ENCODE measurements at places on chromosomes 11 and 22.

DNA sequence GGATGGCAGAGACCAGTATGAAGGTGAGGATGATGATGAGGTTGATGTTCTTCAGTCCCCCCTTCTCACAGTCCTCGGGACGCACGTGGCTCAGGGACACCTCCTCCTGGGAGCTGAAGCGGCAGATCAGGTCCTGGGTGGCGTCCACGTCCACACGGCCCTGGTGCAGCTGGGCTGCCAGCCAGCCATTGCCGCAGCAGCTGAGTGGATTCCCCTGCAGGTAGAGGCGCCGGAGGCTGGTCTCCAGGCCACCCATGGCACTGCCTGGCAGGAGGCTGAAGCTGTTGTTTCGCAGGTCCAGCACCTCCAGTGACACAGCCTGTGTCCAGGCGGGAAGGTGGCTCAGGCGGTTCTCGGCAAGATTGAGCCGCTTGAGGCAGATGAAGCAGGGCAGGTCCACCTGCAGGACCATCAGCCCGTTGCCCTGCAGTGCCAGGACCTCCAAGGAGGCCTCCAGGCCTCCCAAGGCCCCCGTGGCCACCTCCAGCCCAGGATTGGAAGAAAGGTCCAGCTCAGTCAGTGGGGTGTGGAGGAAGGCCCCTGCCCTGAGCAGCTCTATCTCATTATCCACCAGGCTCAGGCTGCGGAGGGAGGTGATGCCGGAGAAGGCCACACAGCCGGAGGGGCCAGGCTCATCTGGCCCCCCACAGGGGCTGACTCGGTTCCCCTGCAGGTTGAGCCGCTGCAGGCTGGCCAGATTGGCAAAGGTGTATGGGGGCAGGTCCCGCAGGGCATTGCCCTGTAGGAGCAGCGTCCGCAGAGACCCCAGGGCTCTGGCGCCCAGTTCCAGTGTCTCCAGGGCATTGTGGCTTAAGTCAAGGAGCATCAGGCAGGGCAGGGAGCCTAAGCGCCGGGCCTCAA is 10.6 kb downstream of the LRRC32 start:
- no peak for DNase-seq

- no peak for DNase-seq
Measured at GRCh38 chr11:1650918-1651262, 21.3 kb downstream of the KRTAP5-5 start.

DNA sequence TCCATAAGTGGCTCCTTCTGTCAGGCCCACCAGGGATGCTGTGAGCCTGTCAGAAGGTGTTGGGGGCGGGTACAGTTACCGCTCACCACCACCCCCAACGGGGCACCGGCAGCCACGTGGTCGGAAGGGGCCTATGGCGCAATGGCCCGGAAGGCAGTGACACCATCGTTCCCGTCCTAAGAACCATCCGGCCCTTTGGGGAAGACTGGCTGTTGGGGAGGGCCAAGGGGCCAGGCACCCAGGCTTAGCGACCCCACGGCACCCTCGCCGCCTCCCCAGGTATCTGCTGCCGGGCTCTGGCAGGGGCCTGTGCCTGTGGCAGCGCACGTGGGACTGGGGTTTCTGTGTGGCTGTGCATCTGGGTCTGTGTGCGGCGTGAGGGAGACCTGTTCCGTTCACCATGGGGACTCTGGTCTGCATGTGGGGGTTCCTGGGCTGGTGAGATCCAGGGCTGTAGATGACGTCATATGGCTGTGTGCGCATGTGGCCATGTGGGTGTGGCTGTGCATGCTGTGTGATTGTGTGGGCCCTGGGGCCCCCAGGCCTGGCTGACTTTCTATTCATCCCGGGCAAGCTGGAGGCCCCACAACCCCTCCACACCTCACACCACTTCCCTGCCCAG is 717 bp downstream of the OSM start:
- DNase-seq = no peak

- DNase-seq = no peak
Measured at GRCh38 chr11:18727479-18728236, 1.7 kb upstream of the IGSF22 start.

DNA sequence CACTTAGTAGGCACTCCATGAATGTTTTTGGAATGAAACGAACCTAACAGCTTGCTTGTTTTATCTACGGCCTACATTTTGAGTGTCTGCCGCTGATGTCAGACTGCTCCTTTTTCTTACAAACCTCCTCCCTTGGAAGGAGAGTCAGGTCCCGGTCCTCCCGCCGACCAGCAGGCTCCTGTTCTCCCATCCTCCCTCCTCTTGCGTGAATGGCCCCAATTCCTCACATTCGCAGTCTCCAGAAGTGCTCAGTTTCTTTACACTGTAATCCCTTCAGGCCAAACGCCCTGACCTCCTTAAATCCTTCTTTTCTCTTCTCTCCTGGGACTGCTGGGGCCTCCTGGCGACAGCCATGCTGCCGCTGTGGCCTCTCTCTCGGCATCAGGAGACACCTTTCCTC is 82.6 kb upstream of the CSNK2A3 start:
- DNase-seq = no peak

DNA sequence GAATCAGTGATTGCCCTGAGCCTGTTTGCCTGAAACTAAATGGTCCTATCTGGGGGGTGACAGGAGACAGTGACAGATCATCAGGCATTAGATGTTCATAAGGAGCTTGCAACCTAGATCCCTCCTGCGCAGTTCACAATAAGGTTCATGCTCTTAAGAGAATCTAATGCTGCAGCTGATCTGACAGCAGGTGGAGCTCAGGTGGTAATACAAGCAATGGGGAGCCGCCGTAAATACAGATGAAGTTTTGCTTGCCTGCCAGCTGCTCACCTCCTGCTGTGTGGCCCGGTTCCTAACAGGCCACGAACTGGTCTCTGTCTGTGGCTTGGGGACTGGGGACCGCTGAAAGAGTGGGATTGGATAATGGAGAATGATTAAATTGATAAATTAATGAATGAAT is 14.0 kb downstream of the NOX4 start:
- no peak for DNase-seq

- peak; percentile 80 for DNase-seq
Measured at GRCh38 chr22:36156515-36157419, 3.8 kb downstream of the APOL3 start.

DNA sequence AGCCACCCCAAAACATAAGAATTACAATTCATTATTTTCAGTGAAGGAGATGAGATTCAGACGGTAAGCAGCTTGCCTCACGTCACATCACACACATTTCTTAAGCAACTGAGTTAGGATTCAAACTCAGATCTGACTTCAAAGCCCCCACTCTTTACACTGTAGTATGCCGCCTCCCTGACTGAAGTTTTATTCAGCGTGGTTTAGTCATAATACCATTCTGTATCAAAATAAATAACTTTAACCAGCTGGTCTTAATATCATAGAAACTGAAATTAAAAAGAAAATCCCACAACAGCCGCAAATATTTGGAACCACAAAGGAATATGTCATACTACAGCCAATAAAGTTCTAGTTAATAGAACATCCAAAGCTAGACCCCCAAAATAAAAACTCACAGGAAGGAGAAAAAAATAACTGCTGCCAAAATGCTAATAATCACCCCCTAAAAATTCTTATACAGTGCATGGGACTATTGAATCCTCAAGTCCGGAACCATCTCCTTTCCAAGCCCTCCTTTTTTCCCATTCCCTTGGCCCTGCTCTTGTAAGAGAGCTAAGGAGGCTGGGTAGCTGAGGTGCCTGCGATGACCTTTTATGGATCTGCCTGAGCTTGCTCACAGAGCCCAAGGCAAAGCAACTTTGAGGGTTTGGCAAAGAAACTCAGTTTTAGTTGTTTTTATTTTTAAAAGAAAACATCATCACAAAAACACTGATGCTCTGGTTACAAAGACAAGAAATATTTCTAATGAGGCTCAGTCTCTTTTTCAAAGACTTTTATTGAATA is 334.5 kb downstream of the TTC28 start:
- DNase-seq = no peak

DNA sequence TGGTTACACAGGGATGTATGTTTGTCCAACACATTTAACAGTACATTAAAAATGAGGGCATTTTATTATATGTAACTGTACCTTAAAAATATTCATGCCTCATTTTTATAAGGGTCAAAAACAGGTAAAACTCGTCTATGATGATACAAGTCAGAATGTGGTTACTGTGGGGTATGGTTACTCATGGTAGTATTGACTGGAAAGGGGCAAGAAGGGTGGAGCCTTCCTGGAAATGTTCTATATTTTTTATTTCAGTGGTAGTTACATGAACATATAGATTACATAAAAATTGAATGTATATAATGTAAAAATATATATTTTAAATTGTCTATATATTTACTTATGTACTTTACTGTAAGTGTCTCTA is 99.8 kb downstream of the STIM1 start:
- DNase-seq = no peak

DNA sequence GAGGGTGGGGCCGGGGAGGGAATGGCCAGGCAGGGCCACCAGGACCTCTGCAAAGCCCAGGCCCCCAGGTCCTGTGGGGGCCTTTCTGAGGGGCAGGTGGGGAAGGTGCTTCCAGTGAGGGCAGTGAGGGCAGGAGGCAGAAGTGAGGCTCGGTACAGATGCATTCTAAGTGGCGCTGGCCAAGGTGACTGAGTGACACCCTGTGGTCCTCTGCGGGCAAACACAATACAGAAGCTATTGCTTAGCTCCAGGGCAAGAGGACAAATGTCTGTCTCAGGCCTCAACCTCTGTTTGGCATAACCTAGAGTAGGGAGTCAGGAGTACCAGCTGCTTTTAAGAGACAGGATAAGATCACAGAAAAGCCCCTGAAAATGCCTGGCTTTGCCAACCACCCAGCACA is 31.3 kb downstream of the B3GAT1 start:
- no peak for DNase-seq

- no peak for DNase-seq
Measured at GRCh38 chr11:28529046-28529445, 420.9 kb downstream of the METTL15 start.

DNA sequence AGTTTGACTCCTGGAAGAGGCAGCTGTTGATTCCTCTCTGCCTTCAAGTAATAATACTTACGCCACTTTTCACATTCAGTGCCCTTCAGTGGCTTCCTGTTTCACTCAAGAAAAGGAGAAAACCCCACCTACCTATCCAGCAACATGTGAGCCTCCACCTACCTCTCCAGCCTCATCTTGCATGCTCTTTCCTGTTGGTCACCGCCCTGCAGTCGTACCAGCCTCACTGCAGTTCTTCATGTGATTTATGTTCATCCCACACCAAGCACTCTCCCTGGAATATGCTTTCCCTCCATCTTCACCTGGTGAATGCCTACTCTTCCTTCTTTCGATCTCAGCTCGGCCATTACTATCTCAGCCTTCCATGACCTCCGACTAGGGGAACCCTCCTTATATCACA is 21.8 kb upstream of the YWHAH start:
- no peak for DNase-seq

DNA sequence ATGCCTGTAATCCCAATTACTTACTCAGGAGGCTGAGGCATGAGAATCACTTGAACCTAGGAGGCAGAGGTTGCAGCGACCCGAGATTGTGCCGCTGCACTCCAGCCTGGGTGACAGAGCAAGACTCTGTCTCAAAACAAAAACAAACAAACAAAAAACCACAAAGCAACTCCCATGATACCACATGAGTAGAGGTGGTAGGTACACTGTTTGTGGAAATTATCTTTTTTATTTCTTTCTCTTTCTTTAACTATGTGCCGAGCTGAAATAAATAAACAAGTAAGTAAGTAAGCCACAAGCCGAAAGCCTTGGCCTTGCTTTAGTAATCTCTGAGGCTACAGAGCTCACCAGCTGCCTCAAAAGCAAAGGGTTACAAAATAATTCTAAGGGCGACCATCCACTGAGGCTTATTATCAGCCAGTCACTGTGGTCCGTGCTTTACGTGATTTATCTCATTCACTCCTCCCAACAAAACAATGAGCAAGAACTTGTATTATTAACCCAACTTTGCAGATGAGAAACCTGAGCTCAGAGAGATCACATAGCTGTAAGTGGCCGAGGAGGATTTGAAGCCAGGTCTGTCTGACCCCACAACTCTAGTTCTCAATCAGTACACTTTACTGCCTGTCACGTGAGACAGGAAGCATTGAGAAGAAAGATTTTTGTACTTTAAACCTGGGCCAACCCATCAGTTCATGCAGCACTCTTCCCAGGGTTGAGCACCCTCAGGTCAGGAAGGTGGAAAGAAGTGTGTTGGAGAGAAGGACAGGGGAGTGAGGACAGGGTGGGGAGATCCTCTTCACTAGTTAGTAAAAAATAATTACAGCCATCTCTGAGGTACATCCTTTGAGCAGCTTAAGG is 69.8 kb upstream of the MTMR2 start:
- no peak for DNase-seq

DNA sequence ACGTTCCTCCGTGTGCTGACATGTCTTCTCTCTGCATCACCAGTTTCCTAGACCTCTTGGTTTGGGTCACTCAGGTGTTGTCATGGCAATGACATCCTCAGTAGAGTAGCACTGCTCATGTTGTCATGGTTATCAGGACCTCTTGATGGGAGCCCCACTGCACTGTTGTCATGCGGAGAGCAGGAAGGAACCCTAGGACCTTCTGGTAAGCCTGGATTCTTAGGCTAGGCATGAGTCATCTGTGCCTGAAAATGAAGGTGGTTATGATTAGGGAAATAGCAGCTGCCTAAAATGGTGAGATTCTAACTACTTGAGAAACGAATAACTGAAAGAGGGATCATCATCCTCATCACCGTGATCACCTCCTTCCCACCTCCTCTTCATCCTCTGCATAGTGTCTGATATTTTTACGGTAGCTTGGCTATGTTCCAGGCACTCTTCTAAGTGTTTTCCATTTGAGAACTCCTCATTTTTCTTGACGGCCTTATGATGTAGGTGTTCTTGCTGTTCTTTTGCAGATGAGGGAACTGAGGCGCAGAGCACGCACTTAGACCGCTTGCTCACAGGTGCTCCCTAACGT is 858.4 kb downstream of the NTM start:
- DNase-seq = no peak

GRCh38 chr11:120817158-120817557 is 206.7 kb upstream of the TBCEL start:
- DNase-seq = no peak

GRCh38 chr11:34274712-34275398 is 83.0 kb downstream of the ABTB2 start:
- DNase-seq = peak; percentile 80

- no peak for DNase-seq
Measured at GRCh38 chr11:121928597-121929580, 187.1 kb downstream of the BLID start.

DNA sequence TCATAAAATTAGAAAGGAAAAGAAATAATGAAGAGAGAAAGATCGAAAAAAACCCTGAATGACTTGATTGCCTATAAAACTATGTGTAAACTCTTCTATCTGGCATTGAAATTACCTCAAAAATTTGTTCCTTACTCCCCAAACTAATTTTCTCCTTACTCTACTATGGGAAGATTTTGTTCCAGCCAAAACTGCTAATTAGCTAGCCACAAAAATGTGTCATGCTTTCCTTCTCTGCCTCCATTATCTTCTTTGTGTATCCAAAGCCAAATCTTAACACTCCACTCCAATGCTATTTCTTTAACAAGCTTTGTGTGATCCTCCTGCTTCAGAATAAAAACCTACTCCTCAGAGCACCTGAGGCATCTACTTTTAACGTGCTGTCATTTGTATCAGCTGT is 831.2 kb downstream of the METTL15 start:
- no peak for DNase-seq

- no peak for DNase-seq
Measured at GRCh38 chr22:40578171-40578570, 58.3 kb downstream of the MRTFA start.

- DNase-seq = no peak
Measured at GRCh38 chr11:86660088-86660487, 12.3 kb downstream of the ME3 start.

Data from thoracic aorta (tissue), 2 donors.